HS-27A (cell line): ENCODE measurements at places on chromosomes 1 and 21.
A peak's percentile ranks its signal among the peaks of the same experiment; 100 is the strongest.

GRCh38 chr1:236568285-236568894 lies 35.9 kb downstream of the HEATR1 start:
- no peak for DNase-seq

DNA sequence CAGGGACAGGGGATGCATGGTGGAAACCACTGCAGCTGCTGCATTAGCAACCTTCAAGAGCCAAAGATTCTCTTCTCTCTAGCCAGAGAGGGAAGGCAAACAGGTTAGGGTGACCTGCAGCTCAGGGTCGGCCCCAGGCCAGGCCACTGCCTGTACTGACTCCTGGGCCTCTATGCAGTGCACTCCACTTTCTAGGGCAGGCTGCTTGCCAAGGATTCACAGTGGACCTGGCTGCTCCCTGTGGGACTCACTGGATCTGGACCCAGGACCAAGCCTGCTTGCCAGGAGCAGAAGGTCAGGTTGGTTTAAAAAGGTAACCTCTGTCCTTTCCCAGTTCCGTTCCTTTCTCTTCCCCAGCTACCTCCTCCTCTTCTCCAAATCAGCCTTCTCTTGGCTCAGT lies 52.4 kb downstream of the HIVEP3 start:
- no peak for DNase-seq

DNA sequence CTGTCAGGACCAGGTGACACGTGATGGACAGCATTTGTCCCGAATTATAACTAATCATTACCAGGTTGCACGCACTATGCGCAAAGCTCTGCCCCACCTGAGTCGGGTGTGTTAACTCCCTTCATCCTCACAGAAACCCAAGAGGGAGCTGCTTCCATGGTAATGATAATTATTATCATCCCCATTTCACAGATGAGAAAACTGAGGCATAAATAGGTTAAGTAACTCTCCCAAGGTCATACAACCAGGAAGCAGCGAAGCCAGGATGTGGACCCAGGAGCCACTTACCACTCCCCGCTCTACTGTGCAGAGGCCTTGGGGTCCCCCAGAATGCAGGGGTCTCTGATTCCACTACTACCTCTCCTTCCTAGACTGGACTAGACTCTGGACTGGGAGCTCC lies 76.7 kb upstream of the TARDBP start:
- DNase-seq: no peak

DNA sequence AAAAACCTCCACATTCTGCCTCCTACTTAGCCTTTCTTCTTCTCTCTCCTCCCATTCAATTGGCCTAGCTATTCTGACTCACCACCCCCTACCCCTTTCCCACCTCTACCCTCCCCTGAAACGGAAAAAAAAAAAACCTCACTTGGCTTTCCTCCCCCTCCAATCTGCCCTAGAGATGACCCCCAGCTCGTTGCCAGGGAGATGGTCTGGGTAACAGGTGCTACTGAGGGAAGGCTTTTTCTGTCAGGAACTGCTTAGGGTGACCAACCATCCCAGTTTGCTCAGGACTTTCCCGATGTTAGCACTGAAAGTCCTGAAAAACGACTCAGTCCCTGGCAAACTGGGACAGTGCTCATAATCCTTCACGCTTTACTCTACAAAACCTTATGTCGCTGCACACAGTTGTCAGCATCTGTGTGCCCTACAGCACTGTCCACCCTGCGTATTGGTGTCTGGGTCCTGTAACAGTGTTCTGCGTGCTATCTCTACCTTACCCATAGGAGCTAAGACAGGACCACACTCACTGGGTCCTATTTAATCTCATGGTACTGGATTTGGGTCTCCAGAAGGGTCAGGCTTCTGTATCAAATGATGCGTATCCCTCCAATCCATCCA lies 7.7 kb upstream of the CADM3 start:
- no peak for DNase-seq

DNA sequence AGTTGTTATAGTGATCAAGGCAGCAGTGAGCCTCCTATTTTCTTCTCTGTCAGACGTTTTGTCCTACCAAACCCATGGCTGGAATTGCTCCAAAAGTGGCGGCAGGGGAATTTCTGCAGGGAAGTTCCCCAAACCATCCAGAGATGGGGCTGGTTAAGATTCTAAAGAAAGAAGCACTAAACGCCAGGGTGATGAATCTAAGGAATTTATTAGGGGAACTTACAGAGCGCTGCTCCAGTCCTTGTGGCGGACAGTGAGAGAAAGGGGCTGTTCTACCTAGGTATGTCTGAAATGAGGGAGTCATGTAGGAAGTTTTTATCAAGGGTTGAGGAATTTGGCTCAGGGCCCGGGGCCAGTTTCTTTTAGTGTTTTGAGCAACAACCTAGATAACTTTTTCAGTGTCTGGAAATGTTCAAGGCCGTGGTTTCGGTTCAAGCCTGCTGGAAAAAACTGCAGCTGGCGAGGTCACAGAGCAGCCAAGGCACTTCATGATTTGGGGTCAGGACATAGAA lies 222.4 kb upstream of the B3GALT2 start:
- peak; percentile 74 for DNase-seq

GRCh38 chr1:61313906-61314422 lies 231.6 kb downstream of the NFIA start:
- DNase-seq: no peak

DNA sequence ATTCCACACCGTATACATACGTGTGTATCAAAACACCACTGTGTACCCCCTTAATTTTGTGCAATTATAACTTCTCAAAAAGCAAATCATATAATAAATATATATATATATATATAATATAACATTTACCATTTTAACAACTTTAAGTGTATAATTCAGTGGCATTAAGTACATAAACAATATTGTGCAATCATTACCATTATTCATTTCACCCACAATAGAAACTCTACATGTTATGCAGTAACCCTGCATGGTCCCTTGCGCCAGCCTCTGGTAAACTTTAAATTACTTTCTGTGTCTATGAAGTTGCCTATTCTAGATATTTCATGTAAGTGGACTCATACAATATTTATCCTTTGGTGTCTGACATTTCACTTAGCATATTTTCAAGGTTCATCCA lies 13.1 kb downstream of the ZMYM4 start:
- no peak for DNase-seq

GRCh38 chr1:40075266-40075665 lies 21.8 kb downstream of the PPT1 start:
- no peak for DNase-seq

DNA sequence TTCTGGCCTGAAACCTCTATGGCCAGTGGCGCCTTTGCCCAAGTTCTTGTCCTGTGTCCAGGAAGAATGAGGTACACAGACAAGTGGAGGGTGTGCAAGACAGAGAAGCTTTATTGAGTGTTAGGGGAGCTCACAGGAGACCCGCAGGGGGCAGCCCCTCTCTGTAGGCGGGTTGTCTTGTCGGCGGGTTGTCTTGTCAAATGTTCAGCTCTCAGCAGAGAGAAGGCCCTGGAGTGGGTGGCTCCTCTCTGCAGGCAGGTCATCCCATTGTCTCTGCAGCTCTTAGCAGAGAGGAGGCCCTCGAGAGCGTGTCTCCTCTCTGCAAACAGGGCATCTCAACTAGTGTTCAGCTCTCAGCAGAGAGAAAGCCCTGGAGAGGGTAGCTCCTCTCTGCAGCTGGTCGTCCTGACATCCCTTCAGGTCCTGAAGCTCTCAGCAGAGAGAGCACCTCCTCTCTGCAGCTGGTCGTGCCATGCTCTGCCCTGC lies 11.0 kb downstream of the COL6A2 start:
- DNase-seq: no peak

DNA sequence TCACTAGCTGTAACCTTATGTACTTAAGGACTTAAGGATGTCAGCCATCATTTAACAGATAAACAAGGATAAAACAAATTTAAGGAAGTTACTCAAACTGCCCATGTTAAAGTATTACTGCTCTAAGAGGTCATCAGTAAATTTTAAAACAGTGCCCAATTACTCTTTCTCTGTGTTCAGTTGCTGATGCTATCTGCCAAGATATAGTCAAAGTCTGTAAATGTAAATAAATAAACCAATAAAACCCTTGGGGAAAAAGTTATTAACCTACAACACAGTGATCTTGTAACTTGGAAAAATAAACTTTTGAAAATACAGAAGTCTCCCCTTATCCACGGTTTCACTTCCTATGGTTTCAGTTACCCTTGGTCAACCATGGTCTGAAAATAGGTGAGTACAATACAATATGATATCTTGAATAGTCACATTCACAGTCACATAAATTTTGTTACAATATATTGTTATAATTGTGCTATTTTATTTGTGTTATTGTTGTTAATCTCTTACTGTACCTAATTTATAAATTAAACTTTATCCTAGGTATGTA lies 501.8 kb downstream of the LMO4 start:
- no peak for DNase-seq
